ENCODE measurements at places on chromosomes 6 and 20.

- DNase-seq: no peak
These were observed 367.7 kb downstream of the CDH4 start for GRCh38 chr20:61619751-61620150.

DNA sequence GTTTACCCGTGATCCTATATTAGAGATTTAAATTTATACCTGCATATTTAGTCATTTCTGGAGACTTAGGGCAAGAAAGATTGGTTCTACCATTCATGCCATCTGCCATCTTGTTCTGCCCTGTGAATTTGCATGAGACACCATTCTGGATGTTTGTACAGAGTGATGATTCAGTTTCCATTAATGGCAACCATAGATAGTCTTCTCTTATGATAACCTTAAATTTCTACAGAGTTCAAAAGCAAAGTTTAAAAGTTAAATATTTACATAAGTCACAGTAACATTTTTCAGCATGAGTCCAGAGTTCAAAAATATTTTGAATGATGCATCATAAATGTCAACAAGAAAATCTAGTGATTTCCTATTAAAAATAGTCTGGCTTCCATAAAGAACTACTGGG, 23.2 kb downstream of the PLCB1 start:
- DNase-seq: no peak

GRCh38 chr6:136303516-136303915, 13.9 kb upstream of the BCLAF1 start:
- no peak for DNase-seq

DNA sequence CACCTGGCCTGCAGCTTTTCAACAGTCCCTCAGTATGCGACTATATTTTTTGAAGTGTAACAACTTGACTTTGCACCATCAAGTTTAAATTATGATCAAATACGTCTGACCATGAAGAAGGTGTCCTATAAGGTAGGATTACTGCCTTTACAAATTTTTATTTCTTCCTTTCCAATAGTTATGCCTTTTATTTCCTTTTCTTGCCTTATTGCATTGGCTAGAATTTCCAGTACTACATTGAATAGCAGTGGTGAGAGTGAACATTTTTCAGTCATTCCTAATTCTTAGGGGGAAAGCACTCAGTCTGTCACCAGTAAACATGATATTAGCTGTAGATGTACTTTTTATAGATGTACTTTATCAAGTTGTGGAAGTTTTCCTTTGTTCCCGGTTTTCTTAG, 81.4 kb downstream of the IRAK1BP1 start:
- DNase-seq: no peak
